ENCODE measurements at places on chromosomes 11 and 22.
A peak's percentile ranks its signal among the peaks of the same experiment; 100 is the strongest.

GRCh38 chr11:64341429-64341828, 1.4 kb downstream of the CCDC88B start:
- DNase-seq, result no peak

- DNase-seq, result no peak
These were observed 2.8 kb upstream of the TNFRSF13C start for GRCh38 chr22:41929418-41929810.

DNA sequence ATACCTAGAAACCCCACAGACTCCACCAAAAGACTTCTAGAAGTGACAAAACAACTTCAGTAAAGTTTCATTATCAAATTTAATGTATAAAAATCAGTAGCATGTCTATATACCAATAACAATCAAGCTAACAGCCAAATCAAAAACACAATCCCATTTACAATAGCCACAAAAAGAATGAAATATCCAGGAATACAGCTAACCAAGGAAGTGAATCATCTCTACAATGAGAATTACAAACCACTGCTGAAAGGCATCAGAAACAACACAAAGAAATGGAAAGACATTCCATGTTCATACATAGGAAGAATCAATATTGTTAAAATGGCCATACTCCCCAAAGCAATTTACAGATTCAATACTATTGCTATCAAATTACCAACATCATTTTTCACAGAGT, 46.0 kb downstream of the PRCP start:
- DNase-seq, result no peak

- no peak for DNase-seq
These were observed 1.1 kb downstream of the MYBPC3 start for GRCh38 chr11:47351156-47352126.

DNA sequence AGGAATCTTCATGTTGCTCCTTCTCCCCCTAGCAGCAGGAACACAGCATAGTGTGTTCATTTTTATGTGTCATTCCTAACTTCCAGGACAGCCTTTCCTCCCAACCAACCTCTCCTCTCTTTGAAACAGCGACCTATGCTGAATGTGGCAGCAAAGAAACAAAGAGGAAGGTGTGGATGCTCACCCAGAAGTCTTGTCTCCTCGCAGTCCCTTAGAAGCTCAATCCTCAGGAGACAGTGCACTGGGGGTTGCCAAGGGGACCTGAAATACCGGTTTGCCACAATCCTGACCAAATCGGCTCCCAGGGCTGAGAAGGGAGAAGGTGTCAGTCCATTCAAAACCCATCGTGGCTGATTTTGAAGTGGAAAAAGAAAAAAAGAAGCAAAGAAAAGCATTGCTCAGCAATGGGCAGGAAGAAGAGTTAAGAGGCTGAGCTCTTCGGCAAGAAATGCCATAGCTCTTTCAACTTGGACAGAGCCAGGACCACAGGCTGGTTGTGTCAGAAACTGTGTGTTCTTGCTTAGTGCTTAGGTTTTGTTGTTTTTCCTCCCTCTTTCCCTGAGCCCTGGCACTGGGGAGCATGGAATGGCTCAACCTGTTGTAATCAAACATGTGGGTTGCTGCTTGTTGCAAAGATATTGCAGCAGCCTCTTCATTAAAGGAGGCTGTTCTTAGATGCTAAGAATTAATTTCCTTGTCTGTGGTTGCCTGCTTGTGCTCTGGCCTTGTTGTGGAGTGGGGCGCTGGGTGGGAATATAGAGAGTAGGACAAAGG, 30.4 kb upstream of the TENM4 start:
- no peak for DNase-seq

DNA sequence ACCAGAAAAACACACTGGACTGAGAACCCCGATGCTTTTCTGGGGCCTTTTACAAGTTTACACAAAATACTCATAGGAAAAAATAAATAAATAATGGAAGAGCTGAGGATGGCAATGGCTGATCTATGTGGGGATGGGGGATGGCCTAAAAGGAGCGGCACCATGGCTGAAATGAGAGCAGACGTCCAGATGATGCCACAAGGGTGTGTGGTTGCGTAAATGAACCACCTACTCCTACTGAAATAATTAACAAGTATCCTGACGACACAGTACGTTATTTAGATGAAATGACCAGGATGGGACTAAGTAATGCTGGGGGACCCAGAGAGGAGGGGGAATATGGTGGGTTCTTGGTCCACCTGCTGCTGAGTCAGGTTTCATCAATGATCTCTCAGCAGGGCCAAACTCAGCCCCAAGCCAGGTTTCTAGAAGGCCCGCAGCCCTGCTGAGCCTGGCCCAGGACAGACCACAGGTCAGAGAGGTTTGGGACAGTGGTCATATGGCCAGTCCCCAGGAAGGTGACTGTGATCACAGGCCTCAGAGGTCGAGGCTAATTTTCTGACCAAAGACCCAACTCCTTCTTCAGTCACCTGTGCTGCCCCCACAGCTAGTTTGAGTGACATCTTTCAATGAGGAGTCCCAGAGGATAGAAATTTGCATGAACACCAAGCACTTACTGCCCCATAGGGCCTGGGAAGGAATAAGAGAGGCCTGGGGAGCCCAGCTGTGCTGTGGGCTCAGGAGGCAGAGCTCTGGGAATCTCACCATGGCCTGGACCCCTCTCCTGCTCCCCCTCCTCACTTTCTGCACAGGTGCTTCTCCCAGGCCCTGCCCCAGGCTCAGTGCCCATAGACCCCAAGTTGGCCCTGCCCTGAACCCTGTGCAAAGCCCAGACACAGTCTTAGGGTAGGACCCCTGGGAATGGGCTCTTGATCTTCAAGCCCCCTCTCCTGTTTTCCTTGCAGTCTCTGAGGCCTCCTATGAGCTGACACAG, 76.3 kb upstream of the IGLL5 start:
- no peak for DNase-seq

- no peak for DNase-seq
These were observed 39.8 kb downstream of the ARFGAP2 start for GRCh38 chr11:47136921-47137320.

- no peak for DNase-seq
These were observed 20.5 kb upstream of the CELSR1 start for GRCh38 chr22:46557736-46558480.

DNA sequence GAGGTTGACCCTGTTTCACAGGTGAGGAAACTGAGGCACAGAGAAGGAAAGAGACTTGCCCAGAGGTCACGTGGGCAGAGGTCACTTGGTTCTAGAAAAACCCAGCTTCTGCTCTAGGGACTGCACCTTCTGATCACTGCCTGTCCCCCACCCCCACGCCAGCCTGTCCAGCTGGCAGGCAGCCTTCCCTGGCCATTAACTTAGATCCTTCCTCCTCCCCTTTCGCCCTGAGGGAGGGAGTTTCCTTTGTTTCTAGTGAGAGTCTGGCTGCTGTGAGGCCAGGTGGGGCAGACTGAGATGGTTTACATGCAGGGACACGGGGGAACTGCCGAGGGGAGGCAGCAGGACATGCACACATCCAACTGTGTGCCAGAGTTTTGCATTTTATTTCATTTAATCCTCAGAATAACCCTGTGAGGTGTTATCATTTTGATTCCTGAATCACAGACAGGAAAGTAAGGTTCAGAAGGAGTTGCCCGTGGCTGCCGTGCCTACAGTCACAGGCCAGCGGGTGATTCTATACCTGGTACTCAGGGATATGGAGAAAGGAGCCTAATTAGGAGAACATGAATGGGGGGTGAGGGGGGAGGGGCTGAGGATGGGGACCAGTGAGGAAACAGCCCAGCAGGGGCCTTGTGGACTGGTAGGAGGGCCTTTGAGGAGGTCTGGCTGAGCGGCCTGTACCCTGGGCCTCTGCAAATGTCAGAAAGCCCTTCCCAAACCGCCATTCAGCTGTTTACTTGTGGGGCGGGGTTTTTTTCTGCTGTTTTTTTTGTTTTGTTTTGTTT, 3.4 kb downstream of the FAM83F start:
- DNase-seq, result no peak

DNA sequence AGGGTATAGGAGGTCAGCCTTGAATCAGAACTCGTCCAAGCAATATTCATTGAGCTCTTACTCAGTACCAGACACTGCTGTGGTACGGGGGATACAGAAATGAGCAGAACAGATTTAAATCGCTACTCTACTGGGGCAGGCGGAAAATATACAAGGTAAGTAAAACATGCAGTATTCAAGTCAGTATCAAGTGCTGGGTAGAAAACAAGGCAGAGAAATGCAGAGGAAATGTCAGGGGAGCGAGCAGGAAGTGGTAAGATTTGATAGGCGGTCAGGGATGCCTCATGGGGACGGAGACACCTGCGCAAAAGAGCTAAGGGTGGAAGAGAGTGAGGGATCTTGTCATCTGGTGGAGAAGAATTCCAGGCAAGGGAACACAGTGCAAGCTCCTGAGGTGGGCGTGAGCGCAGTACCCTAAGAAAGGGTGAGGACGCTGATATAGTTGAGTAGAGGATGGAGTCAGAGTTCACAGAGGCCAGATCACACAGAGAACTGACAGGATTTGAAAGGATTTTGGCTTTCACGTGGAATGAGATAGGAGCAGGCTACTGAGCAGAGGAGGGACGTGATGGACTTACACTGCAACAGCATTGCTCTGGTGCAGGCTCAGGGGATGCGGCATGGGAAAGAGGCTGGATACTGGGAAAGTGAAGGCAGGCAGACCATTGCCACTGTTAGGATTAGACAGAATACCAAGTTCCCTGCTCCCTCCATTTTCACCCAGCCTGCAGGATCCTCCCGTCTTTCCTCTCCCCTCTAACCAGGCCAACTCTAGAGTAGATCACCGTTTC, 35.8 kb downstream of the SC5D start:
- no peak for DNase-seq

- DNase-seq, result peak; percentile 27
These were observed 61.3 kb downstream of the IGLL5 start for GRCh38 chr22:22948651-22949571.

DNA sequence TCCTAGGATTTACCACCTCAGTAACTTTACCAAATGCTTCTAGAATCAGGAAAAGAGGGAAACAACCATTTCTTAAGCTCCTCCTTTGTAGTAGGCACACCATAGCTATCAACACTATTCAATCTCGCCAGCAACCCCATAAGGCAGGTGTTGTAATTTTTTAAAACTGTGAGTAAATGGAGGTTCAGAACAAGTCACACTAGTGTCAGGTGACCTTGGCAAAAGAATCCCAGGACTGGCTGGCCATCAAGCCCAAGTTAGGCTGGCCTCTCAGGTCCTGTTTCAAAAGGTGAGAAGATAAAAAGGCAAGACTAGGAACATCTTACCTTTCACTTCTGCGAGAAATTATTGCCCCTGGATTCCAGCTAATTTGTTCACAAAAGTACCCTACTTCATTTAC, 713 bp downstream of the TOP3B start:
- no peak for DNase-seq

DNA sequence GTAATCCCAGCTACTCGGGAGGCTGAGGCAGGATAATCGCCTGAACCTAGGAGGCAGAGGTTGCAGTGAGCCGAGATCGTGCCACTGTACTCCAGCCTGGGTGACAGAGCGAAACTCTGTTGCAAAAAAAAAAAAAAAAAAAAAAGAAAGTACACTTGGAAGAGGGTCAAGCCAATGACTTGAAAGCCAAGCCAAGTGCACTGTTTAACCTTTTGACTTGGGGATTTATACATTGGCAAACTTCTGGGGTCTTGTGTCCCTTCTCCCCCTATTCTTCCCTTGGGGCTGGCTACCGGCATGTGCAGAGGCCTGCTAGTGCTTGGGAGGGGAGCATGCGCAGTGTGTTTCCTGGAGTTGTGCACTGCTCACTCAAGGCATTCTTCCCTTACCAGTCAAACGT, 14.3 kb upstream of the THRSP start:
- DNase-seq, result no peak

DNA sequence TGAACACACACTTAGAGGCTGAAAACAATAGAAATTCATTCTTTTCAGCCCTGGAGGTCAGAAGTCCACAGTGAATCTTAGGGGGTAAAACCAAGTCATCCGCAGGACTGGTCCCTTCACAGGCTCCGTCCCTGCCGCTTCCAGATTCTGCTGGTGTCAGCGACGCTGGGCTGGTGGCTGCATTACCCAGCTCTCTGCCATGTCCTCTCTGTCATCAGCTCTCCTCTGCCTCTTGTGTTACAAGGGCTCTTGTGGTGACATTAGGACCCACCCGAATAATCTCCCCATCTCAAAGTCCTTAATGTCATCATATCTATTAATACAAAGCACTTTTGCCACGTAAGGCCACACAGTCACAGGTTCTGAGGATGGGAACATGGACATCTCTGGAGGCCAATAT, 47.7 kb upstream of the ANO1 start:
- no peak for DNase-seq

DNA sequence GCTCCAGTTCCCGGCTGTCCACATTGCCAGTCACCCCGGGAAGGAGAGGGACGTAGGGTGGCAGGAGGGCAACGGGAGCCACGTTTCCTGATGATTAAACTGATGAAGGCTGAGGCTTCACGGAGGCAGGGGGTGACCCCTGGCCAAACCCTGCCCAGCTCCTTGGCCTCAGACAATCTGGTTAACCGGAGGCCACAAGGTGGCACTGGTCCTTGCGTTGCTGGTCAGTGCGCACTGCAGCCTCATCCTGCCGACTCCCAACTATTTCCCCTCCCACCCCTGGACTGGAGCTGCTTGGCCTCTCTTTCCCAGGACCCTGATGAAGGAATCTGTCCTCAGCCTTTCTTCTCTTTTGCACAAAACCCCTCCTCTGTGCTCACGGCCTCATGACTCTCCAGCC, 75.3 kb downstream of the PDE2A start:
- no peak for DNase-seq

DNA sequence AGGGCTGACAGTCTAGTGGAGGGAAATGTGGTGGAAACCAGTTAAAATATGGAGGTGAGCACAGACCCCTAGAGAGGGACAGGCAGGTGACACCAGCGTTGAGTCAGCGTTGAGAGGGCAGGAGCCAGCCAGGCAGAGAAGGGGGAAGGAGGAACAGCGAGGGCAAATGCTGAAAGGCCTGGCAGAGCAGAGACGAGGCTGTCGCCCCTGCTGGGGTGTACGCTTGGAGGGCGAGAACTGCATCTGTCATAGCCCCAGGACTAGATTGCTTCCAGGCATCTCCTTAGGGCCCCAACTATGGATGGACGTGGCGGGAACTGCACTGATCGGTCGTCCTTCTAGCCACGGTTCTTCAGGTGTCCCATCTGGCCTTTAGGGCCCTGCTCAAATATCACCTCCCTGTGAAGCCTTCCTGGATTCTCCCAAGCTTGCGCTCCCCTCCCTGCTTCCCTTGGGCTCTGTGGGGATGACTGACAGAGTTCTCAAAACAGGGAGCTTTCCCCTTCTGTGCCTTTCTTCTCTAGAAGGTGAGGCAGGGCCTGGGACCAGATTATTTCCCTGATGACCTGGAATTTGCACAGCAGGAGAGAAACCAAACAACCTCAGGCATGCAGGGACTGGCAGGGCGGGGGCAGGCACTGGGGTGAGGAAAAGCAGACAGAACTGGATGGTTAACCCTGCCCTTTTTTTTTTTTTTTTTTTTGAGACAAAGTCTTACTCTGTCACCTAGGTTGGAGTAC, 11.1 kb downstream of the SYNGR1 start:
- no peak for DNase-seq

DNA sequence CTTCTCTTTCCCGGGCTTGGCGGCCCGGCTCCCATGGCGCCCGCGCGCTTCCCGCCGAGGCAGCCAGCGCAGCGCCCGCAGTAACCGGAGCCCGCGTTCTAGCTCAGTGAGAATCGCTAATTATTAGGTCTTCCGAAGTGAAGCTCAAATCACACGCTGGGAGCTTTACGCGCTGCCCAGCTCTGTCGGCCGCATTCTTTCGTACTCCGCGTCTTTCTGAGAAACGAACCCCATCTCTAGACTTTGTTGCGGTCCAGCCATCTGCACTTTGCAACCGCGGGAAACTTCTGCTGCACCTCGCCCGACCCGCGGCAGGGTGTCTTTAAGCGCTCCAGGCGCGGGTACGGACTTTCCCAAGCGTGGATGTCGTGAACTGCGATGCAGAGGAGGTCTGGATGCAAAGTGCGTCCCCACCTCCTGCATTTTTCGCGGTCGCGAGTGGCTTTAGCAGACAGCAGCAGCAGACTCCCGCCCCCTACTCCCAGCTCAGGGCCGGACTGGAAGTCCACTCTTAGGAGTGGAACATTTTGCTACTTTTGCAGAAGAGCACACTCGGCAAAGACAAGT, 6.0 kb upstream of the PAX6 start:
- no peak for DNase-seq

Data from suppressor macrophage treated with lipopolysaccharide for 4 hours (primary cell).